Right forelimb (tissue), 1 donor: ENCODE measurements at places on chromosomes 7 and 10.

- DNase-seq: peak; percentile 81
Measured at GRCh38 chr7:47720141-47720906, 138.4 kb upstream of the TNS3 start.

- no peak for DNase-seq
Measured at GRCh38 chr7:138992052-138992531, 10.9 kb upstream of the KIAA1549 start.

- no peak for DNase-seq
Measured at GRCh38 chr7:151129117-151129959, 38.2 kb downstream of the GBX1 start.

GRCh38 chr7:8217200-8218068, 44.5 kb downstream of the ICA1 start:
- no peak for DNase-seq

- no peak for DNase-seq
Measured at GRCh38 chr7:24504040-24504439, 69.2 kb upstream of the PALS2 start.

DNA sequence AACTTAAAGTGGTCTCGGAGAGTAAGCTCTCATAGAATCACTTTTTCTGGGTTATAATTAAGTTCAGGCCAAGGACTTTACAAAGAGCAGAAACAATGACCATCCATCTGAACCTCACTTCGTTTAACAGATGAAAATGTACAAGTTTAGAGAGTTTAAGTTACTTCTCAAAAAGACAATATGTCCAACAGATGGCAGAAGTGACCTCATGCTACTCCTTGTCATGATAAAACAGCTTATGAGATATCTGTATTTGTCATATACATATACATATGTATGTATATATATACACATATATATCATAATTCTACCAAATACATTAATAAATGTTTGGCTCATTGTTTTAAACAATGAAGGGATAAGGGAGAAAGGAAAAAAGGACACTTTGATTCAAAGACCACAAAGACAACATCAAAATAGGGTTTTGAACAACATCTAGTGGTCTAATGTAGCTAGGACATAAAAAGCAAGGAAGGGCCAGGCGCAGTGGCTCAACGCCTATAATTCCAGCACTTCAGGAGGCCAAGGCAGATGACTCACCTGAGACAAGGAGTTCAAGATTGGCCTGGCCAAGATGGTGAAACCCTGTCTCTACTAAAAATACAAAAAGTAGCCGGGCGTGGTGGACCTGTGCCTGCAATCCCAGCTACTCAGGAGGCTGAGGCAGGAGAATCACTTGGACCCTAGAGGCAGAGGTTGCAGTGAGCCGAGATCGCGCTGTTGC, 17.8 kb downstream of the NAPEPLD start:
- no peak for DNase-seq

GRCh38 chr10:3928078-3928477, 143.1 kb upstream of the KLF6 start:
- no peak for DNase-seq

- no peak for DNase-seq
Measured at GRCh38 chr10:28606568-28606967, 70.8 kb upstream of the BAMBI start.

GRCh38 chr10:88491314-88491713, 91.8 kb downstream of the RNLS start:
- DNase-seq: no peak

DNA sequence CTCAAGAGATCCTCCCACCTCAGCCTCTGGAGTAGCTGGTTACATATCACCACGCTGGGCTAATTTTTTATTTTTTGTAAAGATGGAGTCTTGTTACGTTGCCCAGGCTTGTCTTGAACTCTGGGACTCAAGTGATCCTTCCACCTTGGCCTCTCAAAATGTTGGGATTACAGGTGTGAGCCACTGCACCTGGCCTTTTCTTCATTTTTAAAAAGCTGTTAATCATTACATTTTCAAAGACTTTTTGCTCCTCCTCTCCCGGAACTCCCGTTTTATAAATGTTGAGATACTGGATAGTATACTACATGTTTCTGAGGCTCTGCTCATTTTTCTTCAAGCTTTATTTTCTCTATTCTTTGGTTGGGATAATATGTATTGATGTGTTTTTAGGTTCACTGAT, 16.4 kb downstream of the AOAH start:
- no peak for DNase-seq

DNA sequence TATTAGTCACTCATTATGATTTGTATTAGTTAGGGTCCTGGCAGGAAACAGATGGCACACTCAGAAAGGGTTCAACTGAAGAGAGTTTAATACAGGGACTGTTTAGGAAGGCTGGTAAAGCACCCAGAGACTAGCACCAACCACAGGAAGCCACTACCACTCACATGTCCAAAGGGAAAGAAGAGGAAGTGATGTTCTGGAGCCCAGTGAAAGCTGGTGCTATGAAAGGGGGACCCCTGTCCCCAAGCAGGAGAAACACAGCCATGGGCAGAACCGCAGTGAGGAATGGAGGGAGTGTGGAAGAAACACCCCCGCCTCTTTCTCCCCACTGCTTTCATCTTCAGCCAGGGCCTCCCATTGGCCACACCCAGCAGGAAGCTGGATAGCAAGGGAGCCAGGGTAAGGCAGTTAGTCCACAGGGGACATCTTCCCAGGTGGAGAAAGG, 3.2 kb upstream of the VSIR start:
- no peak for DNase-seq

DNA sequence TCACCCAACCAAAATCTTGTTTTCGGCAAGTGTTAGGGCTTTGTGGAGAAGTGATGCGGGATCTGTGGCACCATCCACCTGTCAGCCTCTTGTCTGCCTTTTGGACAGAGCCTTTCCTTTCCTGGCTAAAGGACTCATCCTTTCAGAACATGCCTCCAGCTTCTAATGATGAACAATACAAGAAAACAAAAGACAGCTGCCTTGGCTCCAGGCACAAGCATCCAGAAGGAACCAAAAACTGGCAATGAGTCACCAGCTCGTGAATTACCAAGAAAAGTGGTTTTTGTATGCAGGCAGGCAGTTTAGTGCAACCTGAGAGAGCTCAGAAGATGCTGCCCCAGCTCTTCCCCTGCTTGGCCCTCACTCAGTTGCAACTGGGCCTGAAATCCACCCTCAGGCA, 84.6 kb upstream of the NAMPT start:
- DNase-seq: no peak

DNA sequence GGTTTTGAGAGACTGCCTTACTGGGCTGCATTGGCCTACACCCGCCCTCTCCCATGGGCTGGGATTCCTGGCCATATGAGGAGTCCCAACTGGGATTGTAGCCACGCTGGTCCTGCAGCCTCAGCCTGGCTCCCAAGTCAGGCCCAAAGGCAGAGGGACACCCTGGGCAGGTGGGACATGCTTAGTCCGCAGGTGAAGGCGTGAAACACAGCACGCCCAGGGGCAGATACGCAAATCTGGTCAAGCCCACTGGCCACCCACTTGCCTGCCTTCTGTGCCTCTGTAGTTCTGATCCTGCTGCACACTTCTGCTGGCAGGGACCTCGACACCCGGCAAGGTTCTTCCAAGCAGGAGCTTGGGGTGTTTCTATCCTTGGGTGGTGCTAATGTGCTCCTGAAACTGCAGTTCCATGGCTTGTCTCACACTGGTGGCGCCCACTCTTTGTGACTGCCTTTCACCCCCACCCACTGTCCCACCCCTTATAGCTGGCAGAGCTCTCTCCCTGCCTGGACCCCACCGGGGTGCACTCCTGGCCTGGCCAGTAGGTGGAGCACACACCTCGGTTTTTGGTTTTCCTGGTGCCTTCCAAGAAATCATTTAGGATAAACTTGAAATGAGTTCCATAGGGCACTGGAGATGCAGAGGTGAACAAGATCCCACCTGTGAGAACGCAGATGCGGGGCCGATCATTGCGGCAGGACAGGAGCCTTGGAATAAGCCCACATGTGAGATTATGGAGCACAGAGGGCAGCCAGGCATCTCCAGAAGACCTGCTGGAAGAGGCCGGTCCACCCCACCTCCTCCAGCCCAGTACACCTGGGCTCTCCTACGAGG, 47.9 kb downstream of the MKI67 start:
- peak; percentile 76 for DNase-seq

GRCh38 chr10:132974886-132975830, 32.8 kb upstream of the CFAP46 start:
- no peak for DNase-seq

- DNase-seq: peak; percentile 76
Measured at GRCh38 chr10:79084012-79084971, 15.5 kb downstream of the ZMIZ1 start.

- DNase-seq: no peak
Measured at GRCh38 chr7:57177856-57178767, 45.9 kb upstream of the ZNF479 start.

DNA sequence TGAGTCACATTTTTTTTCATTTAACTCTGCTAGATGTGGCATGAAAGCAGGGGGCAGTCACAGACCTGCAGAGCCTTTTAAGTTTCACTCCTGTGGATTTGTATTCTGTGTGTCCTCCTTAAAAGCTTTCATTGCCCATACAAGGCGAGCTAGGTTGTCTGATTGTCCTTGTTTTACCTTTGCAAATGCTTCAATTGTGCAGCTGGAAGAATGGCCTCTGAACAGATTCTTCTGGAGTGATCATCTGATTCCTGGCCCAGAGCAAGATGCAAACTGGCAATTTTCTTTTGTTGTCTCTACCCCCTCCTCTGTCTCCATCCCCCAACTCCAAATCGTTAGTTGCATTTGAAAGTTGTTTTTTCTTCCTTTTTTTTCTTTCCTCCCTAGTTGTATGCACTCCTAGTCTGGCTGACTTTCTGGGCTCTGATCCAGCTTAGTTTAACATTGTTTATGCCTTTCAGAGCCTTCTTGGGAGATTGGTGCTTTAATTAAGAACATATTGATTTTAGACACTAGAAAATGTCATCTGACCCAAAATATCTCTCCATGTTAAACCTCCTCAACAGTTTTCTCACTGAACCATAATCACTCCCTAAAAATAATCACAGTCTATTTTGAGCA, 150.2 kb downstream of the REEP3 start:
- no peak for DNase-seq

DNA sequence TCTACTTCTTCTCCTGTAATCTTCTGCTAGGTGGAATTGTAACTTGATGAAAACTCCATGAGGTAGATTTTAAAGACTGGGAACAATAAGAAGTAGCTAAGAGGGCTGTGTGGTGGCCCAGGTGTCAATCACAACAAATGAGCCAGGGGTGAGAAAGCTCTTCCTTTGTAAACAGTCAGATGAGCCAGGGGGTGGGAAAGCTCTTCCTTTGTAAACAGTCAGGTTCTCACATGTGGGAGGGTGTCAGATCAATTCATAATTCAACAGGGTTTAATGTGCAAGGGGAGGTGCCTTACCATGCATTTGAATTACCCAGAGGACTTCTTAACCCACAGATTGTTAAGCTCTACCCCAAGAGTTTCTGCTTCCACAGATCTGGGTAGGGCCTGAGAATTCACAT, 312.4 kb upstream of the AUTS2 start:
- DNase-seq: no peak

GRCh38 chr7:84914598-84914997, 272.3 kb downstream of the SEMA3D start:
- DNase-seq: no peak

DNA sequence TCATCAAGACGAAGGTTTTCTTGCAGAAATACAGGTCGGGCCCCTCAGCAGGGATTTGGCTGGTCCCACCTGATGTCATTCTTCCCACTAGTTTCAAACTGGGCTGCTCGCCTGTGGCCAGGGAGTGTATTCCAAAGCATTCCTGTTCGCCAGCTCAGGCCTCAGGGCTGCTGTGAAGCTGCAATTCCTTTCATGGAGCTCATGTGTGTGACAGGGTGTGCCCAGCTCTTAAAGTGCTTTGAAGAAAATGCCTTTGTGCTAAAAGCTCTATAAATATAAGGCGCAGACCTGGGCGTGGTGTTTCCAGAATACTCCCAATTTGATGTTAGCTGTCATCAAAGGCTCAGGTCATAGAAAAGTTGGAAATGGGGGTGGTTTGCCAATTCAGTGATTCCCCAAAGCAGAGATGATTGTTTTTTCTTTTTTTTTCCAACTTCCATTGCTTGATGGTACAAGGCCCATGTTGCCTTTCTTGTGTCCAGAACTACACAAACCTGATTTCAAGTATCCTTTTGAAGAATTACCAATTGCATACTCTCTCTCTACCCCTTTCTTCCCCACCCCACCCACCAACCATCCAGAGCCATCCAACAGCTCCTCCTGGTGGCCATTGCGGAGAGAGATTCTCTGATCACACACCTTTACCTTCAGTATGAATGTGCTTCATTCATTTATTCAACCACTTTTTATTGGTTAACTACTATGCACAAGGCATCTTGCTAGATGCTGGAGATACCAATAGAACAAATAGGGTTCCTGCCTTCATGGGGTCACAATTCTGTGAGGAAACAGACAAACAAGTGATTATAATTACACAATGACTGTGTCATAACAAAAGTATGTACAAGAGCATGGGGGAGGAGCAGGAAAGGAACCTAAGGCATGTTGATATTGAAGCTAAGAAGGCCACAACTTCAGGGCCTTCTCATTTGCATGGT, 297.3 kb upstream of the LYZL1 start:
- DNase-seq: no peak

DNA sequence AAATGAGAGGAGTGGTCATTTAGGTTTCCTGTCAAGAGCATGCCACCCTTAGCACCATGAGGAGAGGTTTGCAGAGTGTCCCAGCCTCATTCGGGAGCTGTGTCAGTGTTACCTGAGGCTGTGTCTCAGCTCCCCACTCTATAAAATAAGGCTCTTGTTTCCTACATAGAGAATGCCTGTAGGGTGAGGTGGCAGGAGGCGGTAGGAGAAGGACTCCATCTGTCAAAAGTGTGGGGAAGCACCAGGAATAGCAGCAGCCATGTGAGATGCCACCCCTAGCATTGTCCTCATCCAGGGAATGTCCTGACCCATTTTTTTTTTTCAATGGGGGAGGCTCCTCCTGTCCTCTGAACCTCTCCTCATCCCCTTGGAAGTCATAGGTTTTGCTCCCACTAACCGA, 451.2 kb downstream of the PLXNA4 start:
- DNase-seq: no peak

DNA sequence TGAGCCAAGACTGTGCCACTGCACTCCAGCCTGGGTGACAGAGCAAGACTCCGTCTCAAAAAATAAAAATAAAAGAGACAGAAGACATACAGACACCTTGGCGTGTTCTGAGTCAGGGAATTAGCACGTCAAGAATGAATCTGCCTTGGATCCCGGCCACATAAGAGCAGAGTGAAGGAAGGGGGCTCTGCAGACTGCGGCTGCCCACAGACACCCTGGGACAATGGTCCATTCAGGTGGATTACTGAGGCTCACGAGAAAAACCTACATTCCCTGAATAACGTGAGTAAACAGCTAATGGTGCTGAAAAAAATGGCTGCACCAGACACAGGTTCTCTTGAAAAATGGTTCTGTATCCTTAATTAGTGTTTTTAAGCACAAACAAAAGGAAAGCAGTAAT, 100.1 kb upstream of the FGFR2 start:
- DNase-seq: no peak
